ENCODE measurements at places on chromosomes 12 and 14.

DNA sequence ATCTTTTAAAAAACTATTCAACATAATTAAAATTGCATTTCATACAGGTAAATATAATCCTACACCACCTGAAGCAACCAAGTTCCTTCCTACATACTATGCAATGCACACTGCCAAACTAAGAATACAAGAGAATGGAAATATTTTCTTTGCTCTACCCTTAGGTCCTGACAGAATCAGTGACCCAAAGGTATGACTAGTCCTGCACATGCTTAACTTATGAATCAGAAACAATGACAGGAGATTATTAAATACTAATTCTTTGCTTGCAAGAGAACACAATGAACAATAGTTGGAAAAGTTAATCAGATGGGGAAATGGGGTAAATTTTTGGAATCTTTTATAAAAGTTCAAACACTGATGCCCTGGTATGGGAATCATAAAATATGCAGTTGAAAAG is 220.1 kb downstream of the SOX5 start:
- peak; percentile 3 for DNase-seq

DNA sequence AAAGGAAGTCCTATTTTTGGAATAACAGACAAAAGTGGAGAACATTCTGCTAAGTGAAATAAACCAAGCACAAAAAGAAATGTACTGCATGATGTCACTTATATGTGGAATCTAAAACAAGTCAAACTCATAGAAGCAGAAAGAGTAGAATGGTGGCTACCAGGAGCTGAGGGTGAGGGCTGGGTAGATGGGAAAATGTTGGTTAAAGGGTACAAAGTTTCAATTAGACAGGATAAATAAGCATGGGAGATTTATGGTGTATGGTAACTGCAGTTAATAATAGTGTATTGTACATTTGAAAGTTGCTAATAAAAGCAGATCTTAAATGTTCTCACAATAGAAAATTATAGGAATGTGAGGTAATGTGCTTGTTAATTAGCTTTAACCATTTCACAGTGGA is 12.8 kb downstream of the LUM start:
- no peak for DNase-seq

- no peak for DNase-seq
Measured at GRCh38 chr12:107436376-107436775, 249.2 kb upstream of the PWP1 start.

DNA sequence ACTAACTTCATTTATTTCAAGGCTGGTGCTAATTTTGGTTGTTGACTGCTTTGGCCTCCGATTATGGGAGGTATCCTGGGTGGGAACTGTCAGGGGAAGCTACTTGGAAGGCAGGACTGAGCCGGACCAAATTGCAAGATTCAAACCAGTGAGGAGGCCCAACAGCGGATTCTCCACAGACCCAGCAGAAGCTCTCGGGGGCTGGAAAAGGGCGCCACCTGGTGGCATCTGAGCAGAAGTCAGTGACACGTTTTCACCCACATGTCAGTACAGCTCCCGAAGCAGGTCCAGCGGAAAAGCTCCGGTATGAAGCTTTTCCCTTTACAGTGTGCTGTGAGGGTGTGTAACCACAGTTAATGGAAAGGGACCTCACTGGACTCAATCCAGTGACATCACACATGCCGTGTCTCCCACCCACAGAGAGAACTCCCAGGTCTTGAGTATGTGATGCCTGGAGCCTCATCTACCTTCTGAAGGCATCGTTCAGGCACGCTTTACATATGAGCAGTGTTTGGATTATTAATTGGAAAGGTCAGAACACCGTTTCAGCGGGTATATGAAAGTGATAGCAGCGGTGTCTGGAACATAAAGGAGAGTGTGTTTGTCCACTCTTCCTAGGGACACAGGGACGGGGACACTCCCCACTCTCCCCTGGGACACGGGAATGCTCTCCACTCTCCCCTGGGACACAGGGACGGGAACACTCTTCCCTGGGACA is 3.6 kb upstream of the P2RX2 start:
- DNase-seq: peak; percentile 73

- DNase-seq: peak; percentile 12
Measured at GRCh38 chr14:37985826-37986470, 221.8 kb upstream of the SSTR1 start.

DNA sequence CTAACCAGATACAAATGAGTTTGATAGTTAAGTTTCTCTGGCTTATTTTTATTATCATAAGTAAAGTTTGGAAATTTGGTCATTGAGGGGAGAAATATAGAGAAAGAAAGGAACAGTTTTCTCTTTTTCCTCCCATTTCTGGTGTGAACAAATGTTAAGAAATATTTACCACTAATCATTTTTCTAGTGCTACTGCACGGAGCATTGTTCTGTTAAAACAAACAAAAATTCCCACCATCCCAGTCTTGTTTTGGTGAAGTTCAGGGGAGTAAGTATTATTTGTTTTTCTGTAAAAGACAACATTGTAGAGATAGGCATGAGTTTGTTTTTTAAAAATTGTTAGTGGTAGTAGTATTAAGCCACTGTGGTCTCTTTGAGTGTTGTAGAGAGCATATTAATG is 135.3 kb downstream of the FGD4 start:
- no peak for DNase-seq

DNA sequence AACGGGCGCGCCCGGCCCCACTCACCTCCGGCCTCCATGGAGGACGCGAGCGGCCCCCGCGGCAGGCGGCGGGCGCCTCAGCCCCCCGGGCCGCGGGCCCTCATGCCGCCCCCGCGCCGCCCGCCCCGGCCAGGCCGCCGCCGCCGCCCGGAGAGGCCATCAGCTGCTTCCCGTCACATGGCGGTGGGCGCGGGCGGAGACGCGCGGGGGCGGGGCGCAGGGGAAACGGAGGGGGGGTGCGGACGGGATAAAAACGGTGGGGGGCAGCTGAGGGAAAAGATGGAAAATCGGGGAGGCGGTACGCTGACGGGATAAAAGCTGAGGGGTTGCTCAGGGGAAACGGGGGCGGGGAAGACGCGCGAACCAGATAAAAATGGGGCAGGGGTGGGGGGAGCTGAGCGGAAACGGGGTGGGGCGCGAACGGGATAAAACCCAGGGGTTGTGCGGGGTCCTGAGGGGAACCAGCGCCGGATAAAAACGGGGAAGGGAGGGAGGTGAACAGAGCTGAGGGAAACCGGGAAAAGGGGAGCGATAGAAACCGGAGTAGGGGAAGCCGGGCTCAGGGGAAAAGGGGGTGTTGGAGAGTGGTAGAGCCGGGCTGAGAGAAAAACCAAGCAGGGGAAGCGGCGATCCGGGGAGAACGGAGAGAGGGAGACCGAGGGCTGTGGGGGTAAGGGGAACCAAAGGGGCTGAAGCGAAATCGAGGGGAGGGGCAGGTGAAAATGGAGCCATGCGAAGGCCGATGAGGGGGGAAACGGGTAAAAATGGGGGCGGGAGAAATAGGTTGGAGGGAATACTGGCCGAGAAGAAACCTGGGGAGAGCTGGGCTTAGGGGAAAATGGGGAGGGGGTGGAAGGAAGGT is at the start of gene WSB2:
TSS of gene WSB2 (minus strand) at position 169 of the 862 bp plus-strand sequence. CDS start at position 38, 131 bp downstream.
- no peak for DNase-seq

GRCh38 chr14:45095143-45095542 is 11.2 kb downstream of the PRPF39 start:
- DNase-seq: no peak

GRCh38 chr14:52272375-52272774 is 4.9 kb downstream of the PTGDR start:
- DNase-seq: no peak

DNA sequence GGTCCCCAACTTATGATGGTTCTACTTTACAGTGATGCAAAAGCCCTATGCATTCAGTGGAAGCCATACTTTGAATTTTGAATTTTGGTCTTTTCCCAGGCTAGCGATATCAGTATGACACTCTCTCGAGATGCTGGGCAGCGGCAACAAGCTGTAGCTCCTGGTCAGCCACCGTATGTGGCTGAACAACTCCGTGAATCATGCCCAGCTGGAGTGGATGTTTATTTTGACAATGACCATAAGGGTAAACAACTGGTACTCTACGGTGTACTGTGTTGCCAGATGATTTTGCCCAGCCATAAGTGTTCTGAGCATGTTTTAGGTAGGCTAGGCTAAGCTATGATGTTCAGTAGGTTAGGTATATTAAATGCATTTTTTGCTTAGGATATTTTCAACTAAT is 8.2 kb upstream of the ZNF410 start:
- DNase-seq: no peak

GRCh38 chr14:106200541-106201315 is 674.3 kb downstream of the TMEM121 start:
- DNase-seq: no peak

- DNase-seq: no peak
Measured at GRCh38 chr14:32588448-32589320, 259.6 kb downstream of the AKAP6 start.

- DNase-seq: no peak
Measured at GRCh38 chr12:131592972-131593371, 117.9 kb upstream of the SFSWAP start.

DNA sequence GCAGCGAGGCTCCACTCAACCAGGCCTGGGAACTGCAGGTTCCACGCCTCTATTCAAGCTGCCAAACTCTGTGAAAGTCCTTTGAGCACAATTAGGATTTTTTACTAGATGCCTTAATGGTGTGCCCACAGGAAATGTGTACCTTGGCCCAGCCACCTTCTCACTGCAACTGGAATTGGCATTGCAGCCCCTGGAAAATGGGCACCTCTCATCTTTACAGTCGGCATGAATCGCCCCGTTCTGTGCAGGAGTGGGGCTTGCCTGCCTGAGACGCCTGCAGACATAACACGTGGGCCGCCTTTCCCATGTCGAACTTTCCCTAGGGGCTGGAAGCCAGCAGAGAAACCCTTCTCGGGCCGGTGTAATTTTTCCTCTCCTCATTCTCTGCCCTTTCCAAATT is 42.0 kb upstream of the ELK3 start:
- DNase-seq: no peak

DNA sequence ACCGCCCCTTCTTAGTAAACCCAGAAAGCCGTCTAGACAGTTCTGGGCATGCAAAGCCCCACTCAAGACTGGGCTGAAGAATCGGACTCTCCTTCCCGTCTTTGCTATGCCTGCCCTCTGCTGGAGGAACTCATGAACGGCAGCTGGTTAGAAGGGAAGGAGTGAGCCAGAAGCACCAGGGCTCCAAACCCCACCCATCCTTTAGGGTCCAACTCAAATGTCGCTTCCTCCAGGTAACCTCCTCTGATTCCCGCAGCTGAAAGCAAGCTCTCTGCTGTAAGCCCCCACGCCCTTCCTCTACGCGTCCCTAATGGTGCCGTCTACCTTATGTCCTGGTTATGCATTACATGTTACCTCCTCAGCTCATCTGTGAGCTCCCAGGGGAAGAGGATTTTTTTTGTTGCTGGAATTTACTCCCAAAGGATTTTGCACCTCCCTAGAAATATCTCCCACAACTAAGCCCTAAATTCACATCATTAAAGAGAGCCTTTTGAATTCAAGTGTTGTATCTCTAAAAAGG is 59.0 kb upstream of the SCN8A start:
- peak; percentile 65 for DNase-seq

DNA sequence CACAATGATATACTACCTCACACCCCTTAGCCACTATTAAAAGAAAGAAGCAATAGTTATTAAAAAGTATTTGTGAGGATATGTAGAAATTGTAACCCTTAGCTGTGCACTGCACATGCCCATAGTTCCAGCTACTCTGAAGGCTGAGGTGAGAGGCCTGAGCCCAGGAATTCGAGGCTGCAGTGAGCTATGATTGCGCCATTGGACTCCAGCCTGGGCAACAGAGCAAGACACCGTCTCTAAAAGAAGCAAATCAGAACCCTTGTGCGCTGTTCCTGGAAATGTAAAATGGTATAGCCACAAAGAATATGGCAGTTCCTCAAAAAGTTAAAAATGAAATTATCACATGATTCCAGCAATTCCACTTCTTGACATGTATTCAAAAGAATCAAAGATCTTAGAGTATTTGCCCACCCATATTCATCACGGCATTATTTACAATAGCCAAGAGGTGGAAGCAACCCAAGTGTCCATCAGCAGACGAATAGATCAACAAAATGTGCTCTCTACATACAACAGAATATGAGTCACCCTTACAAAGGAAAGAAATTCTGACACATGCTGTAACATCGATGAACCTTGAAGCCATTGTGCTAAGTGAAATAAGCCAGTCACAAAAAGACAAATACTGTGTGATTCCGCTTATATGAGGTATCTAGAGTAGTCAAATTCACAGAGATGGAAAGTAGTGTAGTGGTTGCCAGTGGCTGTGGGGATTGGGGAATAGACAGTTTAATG is 23.7 kb upstream of the YLPM1 start:
- DNase-seq: no peak

DNA sequence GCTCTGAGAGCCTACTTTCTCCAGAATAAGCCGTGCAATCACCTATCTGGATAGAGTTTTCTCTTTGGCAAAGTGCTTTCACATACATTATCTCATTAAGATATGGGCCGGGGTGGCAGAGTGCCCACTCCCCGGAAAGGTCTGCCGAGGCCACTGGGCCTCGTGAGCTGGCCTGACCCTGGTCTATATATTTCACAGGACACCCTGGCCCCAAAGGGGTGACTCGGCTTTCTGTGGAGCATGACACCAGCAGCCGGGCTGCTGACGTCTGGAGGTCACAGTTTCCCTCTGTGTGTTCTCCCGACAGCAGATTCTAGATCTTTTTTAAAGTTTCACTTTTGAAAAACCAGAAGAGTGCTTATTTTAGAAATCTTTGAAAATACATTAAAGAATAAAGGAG is 27.9 kb upstream of the ATP2A2 start:
- peak; percentile 37 for DNase-seq

GRCh38 chr12:57234571-57235016 is 5.1 kb downstream of the SHMT2 start:
- DNase-seq: no peak

GRCh38 chr12:89236748-89237383 is 115.4 kb downstream of the DUSP6 start:
- peak; percentile 45 for DNase-seq

DNA sequence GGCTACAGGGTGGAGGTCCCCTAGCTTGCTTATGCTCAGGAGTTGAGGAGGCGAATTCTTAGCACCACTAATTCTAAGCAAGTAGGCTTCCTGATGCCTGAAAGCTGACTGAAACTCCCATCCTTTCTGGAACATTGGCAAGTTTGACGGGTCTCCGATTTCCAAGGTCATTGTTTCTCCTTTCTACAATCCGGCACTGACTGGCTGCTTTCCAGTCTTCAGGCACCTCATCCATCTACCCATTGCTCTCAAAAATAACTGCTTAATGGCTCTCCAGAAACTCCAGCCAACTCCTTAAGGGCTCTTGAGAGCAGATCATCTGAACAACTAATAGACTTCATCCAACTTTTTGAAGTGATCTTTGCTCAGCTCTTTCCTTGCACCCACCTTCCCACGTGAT is 13.3 kb downstream of the REM2 start:
- DNase-seq: no peak

GRCh38 chr12:38875586-38876228 is 29.7 kb downstream of the CPNE8 start:
- peak; percentile 22 for DNase-seq

DNA sequence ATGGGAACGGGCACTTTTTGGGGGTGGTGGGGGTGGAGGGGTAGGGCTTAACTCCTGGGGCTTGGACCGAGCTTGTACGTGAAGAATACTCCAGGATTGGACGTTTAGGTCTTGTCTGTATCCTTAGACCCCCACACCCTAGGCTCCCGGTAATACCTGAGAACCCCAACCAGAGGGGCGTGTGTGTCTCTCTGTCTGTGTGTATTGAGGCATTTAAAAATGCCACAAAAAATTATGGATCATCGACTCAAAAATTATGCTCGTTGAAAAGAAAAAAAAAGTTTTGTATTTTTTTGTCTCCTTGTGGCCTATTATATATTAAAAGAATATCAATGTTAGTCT is 459 bp downstream of the PPFIBP1 start:
- DNase-seq: no peak

GRCh38 chr14:76152333-76152681 is 585 bp downstream of the GPATCH2L start:
- peak; percentile 80 for DNase-seq

All from stromal cell of bone marrow (primary cell).